Hippocampal formation (tissue), 2 donors: ENCODE measurements at places on chromosomes 4 and X.

DNA sequence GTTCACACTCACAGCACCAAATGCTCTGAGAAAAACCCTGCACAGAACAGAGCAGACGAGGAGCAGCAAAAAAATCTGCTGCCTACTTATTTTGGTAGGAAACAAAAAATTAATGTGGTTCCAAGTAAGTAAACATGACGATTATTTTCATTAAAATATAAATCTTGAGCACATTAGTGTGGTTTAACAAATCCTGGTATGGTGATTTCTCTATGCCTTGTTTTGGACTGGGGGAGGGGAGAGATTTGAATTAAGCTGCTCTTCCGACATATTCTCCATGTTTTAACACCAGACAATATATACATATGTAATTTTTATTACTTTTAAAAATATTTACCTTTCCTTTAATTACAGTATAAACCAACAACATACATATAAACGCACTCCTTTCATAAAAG is 1.8 kb downstream of the CAMK2D start:
- DNase-seq, result no peak

DNA sequence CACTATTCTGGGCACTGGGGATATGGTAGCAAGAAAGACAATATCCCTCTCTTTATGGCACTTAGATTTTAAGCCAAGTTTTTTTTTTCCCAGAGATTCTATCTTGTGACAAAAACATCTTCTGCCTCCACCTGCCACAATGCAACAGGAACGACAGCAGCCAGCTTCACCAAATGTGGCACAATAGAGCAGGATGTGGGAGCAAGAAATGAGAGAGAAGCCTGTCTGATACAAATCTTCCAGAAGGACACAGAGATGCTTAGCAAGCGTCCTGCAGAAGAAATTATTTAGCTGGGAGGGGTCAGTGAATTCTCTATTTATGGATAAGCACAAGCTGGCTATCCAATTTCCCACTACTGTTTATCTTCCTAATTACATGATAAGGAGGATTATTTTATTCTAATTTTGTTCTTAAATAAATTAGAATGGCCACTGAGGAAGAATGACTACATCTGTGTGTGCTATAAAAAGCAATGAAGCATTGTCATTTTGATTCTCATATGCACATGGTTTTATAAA is 27.1 kb upstream of the ZNF330 start:
- DNase-seq, result no peak

DNA sequence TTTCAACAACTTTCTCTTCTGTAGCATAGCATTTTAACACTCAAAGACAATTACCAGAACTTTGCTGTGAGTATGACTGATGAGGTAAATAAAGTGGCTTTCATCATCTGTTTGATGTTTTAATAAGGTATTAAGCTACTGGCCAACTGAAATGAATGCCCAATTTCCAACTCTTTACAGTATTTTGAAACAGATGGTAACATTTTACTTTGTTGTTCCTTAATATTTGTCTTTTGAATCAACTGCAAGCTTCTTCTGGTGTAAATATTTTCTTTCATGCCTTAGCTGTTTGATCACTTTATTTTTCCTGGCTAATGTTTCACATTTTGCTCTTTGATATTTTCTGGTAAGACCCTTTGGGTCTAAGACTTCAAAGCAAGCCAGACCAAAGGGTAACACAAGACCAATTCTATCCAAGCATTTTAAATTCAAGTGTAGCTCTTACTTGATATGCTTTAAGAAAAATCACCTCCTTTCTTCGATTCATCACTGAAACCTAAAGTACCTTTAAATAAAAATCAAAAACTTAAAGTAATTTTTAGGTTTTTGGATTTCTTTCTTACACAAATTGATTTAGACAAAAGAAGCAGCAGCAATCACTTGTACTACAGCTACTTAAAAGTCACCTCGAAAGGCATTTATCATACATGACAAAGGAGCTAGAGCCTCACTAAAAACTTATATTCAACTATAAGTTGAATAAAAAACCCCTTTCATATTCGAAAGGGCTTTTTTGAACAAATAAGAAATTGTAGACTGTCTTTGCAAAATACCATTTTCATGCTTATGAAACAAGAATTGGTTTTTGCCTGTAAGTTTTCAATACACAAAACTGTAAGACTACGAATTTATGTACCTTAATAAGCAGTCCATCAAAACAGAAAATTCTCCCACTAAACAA is 57.6 kb downstream of the TBCK start:
- DNase-seq, result no peak

DNA sequence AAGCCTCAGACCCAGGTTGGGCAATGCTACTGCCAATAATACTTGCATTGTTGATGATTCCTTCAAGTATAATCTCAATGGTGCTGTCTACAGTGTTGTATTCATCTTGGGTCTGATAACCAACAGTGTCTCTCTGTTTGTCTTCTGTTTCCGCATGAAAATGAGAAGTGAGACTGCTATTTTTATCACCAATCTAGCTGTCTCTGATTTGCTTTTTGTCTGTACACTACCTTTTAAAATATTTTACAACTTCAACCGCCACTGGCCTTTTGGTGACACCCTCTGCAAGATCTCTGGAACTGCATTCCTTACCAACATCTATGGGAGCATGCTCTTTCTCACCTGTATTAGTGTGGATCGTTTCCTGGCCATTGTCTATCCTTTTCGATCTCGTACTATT is 7.4 kb downstream of the LPAR4 start:
- DNase-seq, result no peak

DNA sequence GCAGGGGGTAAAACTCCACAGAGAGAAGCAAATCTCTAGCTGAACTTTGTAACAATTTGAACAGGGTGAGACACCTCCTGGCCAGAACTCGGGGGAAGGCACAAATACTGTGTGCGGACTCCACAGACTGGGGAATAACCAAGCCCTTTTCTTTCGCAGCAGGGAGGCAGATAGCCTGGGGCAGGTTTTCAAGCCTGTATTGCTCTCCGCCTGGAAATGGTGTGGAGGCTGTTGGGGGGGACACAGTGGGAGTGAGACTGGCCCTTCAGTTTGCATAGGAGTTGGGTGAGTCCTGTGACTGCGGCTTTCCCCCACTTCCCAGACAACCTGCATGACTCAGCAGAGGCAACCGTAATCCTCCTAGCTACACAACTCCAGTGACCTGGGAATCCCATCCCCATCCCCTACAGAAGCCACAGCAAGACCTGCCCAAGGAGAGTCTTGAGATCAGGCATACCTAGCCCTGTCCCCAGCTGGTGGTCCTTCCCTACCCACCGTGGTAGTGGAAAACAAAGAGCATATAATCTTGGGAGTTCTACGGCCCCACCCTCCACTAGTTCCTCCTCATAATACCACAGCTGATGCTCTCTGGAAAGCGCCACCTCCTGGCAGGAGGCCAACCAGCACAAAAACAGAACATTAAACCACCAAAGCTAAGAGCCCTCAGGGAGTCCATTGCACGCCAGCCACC is 12.9 kb upstream of the SMPX start:
- no peak for DNase-seq

DNA sequence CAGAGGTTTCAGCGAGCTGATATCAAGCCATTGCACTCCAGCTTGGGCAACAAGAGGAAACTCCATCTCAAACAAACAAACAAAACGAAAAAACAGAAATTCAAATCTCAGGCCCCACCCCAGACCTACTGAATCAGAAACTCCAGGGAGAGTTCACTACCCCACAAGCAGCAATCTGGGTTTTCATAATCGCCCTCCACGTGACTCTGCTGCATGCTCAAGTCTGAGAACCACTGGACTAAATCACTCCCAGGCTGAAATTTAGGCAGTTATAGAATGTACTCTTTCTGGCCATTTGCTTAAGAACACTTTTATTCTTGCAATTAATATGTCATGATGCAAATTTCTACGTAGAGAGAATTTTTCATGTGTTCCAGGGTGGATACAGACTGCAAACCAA is 287.3 kb downstream of the USP46 start:
- no peak for DNase-seq

GRCh38 chr4:82797405-82798111 is 1.0 kb downstream of the SCD5 start:
- DNase-seq, result no peak

DNA sequence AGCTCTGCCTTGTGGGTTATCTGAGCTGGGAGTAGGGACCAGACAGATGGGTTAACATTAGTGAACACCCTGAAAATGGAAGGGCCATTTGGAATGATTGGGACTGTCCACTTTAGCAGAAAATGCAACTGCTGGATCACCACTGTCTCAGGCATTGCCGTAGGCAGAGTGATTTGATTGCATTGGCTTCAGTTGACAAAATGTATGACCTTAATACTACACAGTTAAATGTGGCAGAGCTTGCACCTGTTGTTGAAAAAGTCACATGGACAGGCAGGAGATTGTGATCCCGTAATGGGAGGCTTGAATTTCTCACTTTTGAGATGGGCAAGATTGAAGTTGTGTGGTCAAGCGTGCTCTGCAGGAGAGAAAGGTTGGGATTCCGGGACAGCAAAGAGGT is 166.5 kb upstream of the PUDP start:
- DNase-seq, result no peak

DNA sequence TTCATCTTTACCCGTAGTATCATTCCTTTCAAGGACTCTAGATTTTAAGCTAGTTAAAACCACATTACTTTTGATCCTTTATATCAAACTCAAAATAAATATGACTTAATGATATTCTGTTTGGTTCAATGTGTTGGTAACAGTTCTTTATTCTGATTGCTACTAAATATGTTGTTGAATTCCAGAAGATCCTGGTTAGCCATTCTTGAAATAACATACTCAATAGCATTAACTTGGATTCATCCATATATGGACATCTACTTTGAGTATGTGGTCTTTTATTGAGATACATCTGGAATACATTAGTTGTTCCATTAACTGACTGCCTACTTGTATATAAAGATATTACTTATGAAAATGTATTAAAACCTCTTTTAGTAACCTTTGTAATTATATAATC is 27.5 kb upstream of the PCDH18 start:
- no peak for DNase-seq

DNA sequence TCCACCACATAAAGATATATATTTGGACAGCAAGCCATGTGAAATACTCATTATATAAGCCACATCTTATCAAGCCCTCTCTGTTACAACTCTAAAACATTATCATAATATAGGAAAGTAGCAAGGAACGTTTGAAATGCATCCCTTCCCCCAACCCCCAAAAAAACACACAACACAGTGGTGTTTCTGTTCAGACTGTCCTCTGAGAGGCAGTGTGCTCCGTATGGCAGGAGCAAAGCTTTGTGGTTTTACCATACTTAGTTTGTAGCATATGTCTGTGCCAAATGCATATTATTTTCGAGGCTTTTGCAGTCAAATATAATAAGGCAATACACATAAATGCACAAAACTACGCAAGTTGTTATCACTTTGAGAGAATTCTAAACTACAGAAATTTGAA is 194.2 kb downstream of the RAPGEF2 start:
- no peak for DNase-seq

DNA sequence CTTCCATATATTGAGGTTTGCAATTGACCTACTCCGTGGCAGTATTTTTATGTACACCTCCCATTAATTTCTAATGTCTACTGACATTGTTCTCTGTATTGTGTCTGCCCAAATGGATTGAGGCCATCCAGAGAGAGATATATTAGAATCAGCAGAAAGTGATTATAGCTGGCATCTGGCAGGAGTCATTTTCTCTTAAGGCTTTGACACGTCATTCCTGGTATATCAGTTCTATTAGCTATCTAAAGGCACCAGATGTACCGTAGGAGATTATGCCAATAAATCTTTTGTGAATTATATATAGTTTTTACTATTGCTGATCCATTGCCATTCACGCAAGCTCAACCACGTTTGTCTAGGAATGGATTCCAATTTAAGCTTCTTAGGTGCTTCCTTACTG is 1026.4 kb upstream of the IGFBP7 start:
- no peak for DNase-seq

DNA sequence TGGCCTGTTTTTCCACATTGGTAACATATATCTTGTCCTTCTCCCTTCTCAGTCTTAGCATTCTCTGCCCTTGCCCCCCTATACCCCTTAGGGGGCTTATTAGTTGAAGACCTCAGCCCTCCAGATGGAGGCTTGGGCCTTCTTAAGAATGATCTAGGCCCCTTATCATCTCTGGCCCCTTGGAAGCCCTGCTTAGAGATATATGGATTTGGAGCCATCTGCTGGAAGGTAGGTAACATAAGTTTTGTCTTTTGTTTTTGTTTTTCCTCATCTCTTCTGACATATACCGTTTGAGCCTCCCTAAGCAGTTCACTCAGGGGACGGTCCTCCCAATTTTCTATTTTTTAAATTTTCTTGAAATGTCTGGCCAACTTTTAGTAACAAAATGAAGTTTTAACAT is 48.3 kb upstream of the NAP1L2 start:
- DNase-seq, result no peak

- DNase-seq, result no peak
Measured at GRCh38 chrX:118655561-118656246, 71.7 kb upstream of the IL13RA1 start.

DNA sequence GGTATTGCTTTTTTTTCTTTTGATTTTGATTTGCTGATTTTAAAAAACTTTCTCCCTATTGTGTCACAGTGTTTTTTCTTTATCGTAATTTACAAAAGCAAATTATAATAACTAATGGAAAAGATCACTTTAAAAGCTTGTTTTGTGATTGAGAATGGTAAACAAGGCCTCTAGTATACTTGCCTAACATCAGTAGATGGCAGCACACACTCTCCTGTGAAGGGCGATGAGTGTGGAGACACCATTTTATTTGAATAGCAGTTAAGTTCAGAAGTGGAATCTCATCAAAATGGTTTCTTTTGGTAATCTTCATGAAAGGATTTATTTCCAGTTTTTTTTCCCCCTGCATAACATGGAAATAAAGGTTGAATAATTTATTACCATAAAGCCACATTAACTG is 72.3 kb downstream of the PAK3 start:
- no peak for DNase-seq

- no peak for DNase-seq
Measured at GRCh38 chrX:133645256-133645655, 230.0 kb upstream of the GPC4 start.

DNA sequence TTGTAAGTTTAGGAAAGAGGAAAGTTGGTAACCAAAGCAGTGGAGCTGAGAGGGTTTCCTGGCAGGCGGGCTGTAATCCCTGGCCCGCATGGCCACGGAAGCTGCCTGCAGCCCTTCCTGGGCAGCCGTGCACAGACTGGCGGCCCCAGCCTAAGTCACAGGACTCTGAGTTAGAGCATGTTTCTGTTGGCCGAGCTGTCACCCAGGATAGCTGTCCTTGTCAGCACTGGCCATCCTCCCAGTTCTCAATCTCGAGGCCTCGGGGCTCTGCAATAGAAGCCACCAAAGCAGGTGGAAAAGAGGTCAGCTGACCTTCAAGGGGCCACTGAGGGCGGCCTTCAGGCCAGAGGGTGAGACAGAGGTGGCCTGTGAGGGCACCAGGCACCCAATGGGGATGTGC is 20.5 kb downstream of the PNMA6E start:
- DNase-seq, result no peak

GRCh38 chr4:88908521-88908920 is 148.5 kb downstream of the FAM13A start:
- DNase-seq, result no peak

GRCh38 chr4:112894480-112894879 is 155.0 kb upstream of the ANK2 start:
- no peak for DNase-seq

DNA sequence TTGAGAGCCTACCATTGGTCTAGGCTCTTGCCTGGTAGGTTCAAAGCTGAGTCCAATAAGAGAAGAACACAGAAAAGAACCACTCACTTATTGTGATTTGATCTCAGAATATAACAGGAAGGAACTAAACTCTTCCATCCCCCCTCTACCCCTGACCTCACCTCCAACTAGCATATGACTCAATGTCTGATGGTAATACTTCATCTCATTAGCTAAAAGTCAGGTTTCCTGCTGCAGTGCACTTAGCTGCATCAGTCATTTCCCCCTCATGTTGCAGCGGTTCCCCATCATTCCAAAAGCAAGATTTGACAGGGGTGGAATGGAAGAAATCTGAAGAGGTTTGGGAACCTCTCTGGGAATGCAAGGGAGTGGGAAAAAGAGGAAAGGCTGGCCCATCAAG is 289.5 kb downstream of the SMARCA1 start:
- DNase-seq, result no peak
